ENCODE measurements at places on chromosomes 11 and 22. TPM values are rescaled to one million over a fixed set of nuclear protein-coding genes. Genes with fewer than 3 reads are reported as not detected.

DNA sequence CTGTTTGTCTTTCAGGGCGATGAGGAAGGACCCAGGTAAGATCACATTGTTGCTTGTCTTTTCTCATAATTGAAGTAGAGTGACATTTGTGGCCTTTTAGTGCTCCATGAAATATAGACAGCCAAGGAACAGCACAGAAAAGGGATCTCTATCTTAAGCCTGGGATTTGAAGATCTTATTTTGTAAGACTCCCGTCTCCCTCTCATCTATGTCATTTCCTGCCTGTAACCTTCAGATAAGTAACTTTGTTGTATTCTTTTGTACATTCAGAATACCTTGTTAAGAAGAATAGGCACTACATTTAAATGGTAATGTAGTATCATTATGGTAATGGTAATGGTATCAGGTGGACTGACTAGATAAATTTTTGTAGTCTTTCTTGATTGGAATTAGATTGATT is 72.8 kb downstream of the TRIM44 start:
- no peak overlapping the region for H3K4me3 ChIP-seq
- no peak for DNase-seq
- H3K36me3 ChIP-seq, result peaks cover 6% of the 10 kb centered on the region

DNA sequence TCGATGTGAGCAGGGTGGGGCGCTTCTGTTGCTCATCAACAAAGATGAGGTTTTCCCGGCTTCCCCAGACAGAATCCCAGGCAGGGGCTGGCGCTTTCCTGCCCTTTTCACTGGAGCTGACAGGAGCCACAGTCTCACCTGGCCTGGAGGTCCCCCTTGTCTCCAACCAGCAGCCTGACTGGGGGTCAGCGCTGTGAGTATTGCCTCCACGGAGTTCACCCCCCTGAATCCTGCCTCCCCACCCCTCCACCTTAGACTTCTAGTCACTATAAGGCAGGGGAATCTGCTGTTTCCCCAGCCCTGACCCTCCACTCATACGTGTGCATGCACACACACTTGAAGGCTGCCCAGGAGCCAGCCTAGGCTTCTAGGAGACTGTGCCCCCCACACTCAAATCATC is 58.8 kb upstream of the LYVE1 start:
- H3K27ac ChIP-seq, result no peak overlapping the region
- H3K27me3 ChIP-seq, result no peaks in the 10 kb centered on the region
- DNase-seq, result no peak

DNA sequence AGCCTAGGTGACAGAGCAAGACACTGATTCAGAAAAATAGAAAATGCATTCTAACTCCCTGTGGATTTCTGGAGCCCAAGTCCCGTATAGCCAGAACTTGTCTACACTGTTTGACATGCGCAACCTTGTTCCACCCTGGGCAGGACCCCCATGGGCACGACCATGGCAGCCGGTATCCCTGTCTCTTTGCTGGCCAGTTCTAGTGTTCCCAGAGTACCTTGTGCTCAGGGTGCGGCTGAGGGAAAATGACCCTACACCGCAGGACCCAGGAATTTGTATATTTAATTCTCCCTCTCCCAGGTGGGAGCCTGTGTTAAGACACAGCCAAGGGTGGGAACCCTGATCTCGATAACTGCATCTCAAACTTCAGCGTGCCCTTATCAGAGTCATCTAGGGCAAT is 36.7 kb upstream of the RIC3 start:
- DNase-seq, result no peak
- H3K27ac ChIP-seq, result no peak overlapping the region
- no peaks in the 10 kb centered on the region for H3K27me3 ChIP-seq
- H3K4me3 ChIP-seq, result no peak overlapping the region
- no peaks in the 10 kb centered on the region for H3K4me1 ChIP-seq
- no peaks in the 10 kb centered on the region for H3K36me3 ChIP-seq

GRCh38 chr22:29016067-29016938 is 45.3 kb downstream of the C22orf31 start:
- H3K36me3 ChIP-seq, result no peaks in the 10 kb centered on the region
- DNase-seq, result no peak
- no peak overlapping the region for H3K4me3 ChIP-seq

DNA sequence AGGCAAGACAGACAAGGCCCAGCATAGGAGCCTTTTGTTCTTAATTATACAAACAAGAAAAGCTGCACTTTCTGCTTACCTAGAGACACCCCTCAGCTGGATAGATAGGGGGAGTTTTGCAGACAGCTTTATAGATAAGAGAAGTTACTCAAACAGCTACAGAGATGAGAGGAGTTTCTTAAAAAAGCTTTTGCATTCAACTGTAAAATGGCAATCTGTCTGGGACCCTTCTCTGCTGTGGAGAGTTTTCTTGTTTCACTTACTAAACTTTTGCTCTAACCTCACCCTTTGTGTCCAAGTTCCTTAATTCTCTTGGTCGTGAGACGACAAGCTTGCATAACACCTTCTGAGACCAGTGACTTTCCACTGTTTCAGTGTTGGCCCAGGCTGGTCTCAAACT is 103.8 kb upstream of the CHORDC1 start:
- H3K36me3 ChIP-seq, result no peaks in the 10 kb centered on the region
- no peak overlapping the region for H3K4me3 ChIP-seq
- no peaks in the 10 kb centered on the region for H3K27me3 ChIP-seq
- H3K27ac ChIP-seq, result no peak overlapping the region
- H3K4me1 ChIP-seq, result no peaks in the 10 kb centered on the region

The RTN4RL2 gene
- total RNA-seq, result 0.27 TPM

- no peaks in the 10 kb centered on the region for H3K36me3 ChIP-seq
- DNase-seq, result no peak
- H3K27me3 ChIP-seq, result no peaks in the 10 kb centered on the region
Observed at GRCh38 chr11:47131136-47131535, 45.5 kb downstream of the ARFGAP2 start.

The FERMT3 gene
- 213 TPM for total RNA-seq

The GAB4 gene
- total RNA-seq, result not detected

DNA sequence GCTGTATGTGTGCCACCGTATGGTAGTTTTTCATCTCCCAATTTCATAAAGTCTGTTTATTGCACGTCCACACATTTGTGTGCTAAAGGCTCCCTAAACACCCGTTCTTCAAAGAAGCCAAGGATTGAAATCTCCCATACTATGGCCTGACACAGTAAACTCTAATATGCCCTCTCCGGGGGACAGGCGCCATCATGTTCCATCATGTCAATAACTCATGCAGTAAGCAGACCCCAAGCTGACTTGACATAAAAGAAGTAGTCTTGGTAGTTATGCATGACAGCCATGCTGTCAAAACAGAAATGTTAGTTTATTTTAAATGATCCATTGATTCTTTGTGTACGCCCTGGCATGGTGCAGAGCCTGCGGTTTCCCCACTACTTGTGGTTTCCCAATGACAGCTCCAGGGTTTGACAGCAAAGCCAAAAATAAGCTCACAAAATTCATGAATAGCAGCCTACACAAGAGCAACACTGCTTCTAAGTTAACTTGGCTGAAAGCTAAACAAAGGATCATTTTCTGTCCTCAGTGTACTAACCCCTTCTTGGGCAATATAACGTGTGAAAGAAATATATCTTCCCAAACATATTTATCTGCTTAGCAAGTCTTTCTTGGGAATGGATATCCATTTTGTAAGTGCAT is 56.5 kb upstream of the CABP7 start:
- DNase-seq, result no peak
- H3K4me1 ChIP-seq, result no peaks in the 10 kb centered on the region
- no peak overlapping the region for H3K4me3 ChIP-seq
- H3K27me3 ChIP-seq, result no peaks in the 10 kb centered on the region
- H3K36me3 ChIP-seq, result peaks cover 26% of the 10 kb centered on the region
- no peak overlapping the region for H3K27ac ChIP-seq

The GPHA2 gene
- not detected for total RNA-seq

DNA sequence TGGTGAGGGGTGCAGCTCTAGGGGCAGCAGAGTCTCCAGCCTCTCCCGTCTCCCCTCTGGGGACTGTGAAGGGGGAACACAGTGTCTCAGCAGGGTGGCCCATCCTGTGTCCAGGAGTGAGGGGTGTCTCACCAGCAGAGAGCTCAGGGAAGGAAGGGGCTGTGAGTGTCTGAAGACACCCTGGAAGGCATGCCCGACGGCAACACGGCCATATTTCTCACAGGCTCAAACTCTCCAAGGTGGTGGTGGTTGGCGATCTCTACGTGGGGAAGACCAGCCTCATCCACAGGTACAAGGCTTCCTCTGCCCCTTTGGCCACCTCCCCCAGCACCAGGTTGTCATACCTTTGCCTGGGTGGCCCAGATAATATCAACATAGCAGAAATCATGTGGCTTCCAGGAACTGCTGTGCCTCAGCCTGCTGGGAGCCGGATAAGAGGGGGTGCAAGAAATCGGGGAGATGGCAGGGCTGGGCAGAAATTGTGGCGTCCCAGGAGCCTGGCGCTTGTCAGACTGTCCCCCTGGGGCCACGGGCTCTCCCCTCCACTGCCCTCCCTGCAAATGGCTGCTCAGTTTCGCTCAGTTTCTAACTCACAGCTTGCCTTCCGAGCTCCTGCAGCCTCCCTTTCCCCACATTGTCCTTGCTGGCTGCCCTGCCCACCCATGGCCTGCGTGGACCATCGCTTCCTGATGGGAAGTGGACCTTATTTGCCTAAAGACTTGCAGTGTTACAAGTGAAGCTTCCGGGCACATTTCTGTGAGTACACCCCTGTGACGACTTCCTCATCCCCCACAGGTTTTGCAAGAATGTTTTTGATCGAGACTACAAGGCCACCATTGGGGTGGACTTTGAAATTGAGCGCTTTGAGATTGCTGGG is 7.2 kb downstream of the RAB36 start:
- no peak overlapping the region for H3K27ac ChIP-seq
- no peak overlapping the region for H3K4me3 ChIP-seq

- H3K27ac ChIP-seq, result no peak overlapping the region
- no peaks in the 10 kb centered on the region for H3K36me3 ChIP-seq
- H3K4me1 ChIP-seq, result no peaks in the 10 kb centered on the region
- DNase-seq, result no peak
Observed at GRCh38 chr11:79017811-79018210, 423.0 kb downstream of the TENM4 start.

The KCNQ1OT1 gene
- total RNA-seq, result 0.20 TPM

The INSC gene
- not detected for total RNA-seq

- no peak for DNase-seq
- H3K27ac ChIP-seq, result no peak overlapping the region
- no peaks in the 10 kb centered on the region for H3K4me1 ChIP-seq
- no peaks in the 10 kb centered on the region for H3K27me3 ChIP-seq
- no peaks in the 10 kb centered on the region for H3K36me3 ChIP-seq
- H3K4me3 ChIP-seq, result no peak overlapping the region
Observed at GRCh38 chr22:35840302-35840739, 122.6 kb downstream of the APOL5 start.

The PDE2A gene
- 0.66 TPM for total RNA-seq

The MS4A6E gene
- not detected for total RNA-seq

- H3K27me3 ChIP-seq, result no peaks in the 10 kb centered on the region
- DNase-seq, result no peak
- H3K27ac ChIP-seq, result no peak overlapping the region
Observed at GRCh38 chr11:130561441-130561881, 113.0 kb downstream of the ADAMTS15 start.

DNA sequence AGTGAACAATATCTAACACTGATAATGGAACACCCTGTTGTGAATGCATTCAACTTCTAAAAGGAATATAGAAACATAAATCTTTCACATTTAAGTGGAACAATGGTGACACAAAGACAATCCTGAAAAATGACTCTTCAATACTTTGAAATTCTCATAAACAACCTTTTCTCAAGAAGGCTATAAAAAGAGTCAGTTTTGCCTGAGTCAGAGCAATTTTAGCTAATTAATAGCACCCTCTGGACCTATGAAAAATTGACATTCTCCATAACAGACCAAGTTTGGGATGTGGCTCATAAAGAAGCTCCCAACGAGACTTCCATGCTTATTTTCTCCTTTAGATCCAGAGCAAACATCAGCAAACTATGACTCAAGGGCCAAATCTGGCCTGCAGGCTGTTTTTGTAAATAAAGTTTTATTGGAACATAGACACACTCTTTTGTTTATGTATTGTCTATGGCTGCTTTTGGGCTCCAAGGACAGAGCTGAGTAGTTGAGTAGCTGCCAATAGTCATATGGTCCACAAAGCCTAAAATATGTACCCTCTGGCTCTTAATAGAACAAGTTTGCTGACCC is 108.0 kb downstream of the MAML2 start:
- no peaks in the 10 kb centered on the region for H3K36me3 ChIP-seq
- no peak overlapping the region for H3K4me3 ChIP-seq
- H3K27me3 ChIP-seq, result no peaks in the 10 kb centered on the region
- DNase-seq, result no peak
- peaks cover 50% of the 10 kb centered on the region for H3K4me1 ChIP-seq
- H3K27ac ChIP-seq, result no peak overlapping the region

DNA sequence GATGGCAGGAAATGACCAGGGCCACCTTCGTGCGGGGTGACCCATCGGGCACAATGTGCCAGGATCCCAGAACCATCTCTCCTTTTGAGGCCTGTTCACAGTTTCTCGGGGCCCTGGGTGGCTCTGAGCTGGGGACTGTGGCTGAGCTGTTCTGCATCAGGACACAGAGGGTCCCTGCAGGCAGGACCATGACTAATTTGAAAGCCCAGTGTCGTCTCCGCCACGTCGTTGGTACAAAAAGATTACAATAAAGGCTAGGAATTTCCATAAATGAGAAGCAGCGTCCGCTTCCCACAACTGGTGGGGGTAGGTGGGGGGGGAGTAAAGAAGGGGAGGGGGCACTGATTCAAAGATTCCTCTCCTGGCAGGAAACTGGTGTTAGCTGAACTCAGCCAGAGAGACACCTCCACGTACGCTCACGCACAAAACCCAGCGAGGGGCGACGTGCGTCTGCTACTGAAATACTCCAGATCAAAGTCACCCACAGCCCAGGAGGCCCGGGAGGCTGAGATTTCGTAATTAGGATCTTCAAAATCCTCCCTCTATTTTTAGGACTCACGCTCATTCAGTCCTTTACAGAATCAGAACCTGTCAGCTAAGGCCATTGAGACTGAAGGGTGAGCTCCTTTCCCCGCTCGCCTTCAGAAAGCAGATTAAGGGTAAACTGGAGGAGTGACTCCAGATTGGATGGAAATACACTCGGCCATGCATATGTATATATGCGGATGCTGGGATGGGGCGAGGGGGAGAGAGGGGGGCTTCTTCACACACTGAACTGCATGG is 11.0 kb downstream of the MN1 start:
- no peak overlapping the region for H3K27ac ChIP-seq
- no peak overlapping the region for H3K4me3 ChIP-seq

GRCh38 chr11:87116185-87116584 is 78.5 kb downstream of the TMEM135 start:
- H3K4me1 ChIP-seq, result no peaks in the 10 kb centered on the region
- H3K27me3 ChIP-seq, result no peaks in the 10 kb centered on the region
- no peaks in the 10 kb centered on the region for H3K36me3 ChIP-seq
- no peak for DNase-seq
- H3K27ac ChIP-seq, result no peak overlapping the region
- no peak overlapping the region for H3K4me3 ChIP-seq

GRCh38 chr11:96001037-96001436 is 77.1 kb upstream of the MTMR2 start:
- H3K27me3 ChIP-seq, result no peaks in the 10 kb centered on the region
- no peaks in the 10 kb centered on the region for H3K4me1 ChIP-seq
- no peak for DNase-seq
- H3K36me3 ChIP-seq, result no peaks in the 10 kb centered on the region
- H3K4me3 ChIP-seq, result no peak overlapping the region
